ENCODE measurements at places on chromosomes 13 and 19. TPM values are rescaled to one million over a fixed set of nuclear protein-coding genes. Genes with fewer than 3 reads are reported as not detected.

The LRRC4B gene
- 23.1 TPM for total RNA-seq

The CYP4F8 gene
- total RNA-seq, result not detected

- DNase-seq, result no peak
Observed at GRCh38 chr19:34082289-34083077, 89.8 kb upstream of the LSM14A start.

GRCh38 chr19:19366434-19367396 is 38.8 kb upstream of the GATAD2A start:
- DNase-seq, result peak; percentile 87

DNA sequence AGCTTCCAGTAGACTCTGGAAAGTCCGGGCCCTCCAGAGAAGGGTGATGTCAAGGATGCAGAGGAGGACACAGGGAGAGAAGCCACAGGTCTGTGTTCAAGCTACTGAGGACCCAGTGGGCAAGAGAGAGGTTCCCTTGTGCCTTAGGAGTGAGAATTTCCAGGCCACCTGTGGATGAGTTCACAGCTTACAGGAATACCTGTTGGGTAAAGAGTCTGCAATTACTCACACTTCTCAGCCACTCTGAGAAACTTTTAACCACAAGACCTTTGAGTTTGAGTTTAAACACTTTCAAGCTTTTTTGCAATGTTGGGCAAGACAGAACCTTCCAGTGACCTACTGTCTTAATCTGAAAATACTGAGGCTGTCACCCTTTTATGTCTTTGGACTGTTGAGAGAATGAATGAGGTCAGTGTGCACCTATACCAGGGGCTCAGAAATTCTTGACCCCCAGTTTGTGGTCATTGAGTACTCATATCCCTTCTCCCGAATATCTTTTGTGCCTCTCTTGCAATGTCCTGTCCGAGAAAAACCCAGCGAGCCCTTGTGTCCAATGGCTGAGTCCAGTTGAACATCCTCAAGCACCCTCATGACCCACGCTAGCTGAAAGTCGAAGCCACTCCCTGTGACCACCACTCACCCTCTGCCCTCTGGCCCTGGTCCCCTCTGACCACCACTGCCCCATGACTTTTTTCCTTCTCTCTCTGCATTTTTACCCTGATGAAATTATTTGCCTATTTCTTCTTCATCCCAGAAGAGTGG is 368.5 kb upstream of the ZNF507 start:
- DNase-seq, result no peak

- DNase-seq, result no peak
Observed at GRCh38 chr19:19539698-19540063, 1.6 kb downstream of the CILP2 start.

DNA sequence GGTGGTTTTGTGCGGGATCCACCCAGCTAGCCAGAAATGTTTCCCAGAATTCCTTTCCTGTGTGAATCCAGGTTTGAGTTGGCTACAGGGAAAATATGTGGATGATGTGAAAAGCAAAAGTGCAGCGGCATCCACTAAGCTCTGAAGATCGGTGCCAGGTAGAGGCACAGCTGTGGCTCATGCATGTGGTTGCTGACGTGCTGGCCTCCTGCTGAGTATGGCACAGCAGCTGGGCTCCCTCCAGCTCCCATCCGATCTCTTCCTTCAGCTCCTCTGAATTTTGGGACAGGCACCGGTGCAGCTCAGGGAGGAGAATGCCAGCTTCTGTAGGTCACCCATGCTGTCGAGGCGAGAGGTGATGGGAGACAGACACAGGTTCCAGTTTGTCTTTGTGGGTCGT is 84.0 kb upstream of the GSX1 start:
- DNase-seq, result no peak
